ENCODE measurements at places on chromosomes 3 and 15. TPM values are rescaled to one million over a fixed set of nuclear protein-coding genes. Genes with fewer than 3 reads are reported as not detected.

- peak; percentile 49 for DNase-seq
Measured at GRCh38 chr15:50051811-50052419, 67.1 kb downstream of the ATP8B4 start.

GPR149 gene
- not detected for polyA plus RNA-seq

ITIH4 gene
- 0.89 TPM for polyA plus RNA-seq

KLHL6 gene
- not detected for polyA plus RNA-seq

AQP9 gene
- polyA plus RNA-seq = not detected

DNA sequence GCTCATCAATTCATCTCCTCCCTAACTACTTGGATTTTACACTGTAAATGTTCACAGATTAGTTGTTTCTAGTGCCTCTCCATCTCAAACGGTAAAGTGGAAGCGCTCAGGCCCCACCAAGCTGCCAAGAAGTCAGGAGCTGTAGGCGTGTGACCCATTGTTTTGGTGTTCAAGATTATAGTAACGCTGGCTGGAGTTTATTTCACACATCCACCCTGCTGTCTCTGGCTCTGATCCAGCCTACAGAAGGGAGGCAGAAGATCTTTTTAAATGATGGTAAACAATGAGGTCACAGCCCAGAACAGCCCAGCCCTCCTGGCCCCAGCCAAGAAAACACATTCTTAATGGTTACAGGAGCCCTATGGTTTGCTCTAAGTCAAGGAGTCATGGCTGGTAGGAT is 25.7 kb upstream of the GALNT15 start:
- DNase-seq = no peak

POC1A gene
- polyA plus RNA-seq = 13.8 TPM

DNA sequence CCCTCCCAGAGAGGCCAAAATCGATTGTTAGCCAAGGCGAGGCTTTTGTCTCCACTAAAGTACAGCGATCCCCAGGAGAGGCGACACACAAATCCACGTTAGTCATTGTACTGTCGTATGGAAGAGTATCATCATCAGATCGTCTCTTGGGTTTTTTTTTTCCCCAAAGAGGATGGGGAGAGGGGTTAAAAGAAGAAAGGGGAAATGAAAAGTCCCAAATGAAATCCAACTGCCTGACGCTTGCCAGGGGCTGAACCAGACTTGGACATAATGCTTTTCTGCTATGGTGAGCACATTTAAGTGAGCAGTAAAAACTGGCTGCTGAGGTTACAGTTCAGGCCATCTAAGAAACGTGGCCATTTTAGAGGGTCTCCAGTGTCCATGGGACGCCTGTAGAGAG is 37.9 kb upstream of the CTSH start:
- DNase-seq = no peak

TP63 gene
- polyA plus RNA-seq = 2.1 TPM

GRCh38 chr3:110184536-110184935 is 847.2 kb upstream of the DPPA4 start:
- DNase-seq = no peak

All from A549 (cell line).